ENCODE measurements at places on chromosomes 3 and 15.

DNA sequence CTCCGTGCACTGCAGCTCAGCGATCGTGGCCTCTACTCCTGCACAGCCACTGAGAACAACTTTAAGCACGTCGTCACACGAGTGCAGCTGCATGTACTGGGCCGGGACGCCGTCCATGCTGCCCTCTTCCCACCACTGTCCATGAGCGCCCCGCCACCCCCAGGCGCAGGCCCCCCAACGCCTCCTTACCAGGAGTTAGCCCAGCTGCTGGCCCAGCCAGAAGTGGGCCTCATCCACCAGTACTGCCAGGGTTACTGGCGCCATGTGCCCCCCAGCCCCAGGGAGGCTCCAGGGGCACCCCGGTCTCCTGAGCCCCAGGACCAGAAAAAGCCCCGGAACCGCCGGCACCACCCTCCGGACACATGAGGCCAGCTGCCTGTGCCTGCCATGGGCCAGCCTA, 3.7 kb upstream of the GNAT1 start:
- DNase-seq = no peak

GRCh38 chr15:98113327-98113726, 152.8 kb downstream of the ARRDC4 start:
- DNase-seq = no peak

DNA sequence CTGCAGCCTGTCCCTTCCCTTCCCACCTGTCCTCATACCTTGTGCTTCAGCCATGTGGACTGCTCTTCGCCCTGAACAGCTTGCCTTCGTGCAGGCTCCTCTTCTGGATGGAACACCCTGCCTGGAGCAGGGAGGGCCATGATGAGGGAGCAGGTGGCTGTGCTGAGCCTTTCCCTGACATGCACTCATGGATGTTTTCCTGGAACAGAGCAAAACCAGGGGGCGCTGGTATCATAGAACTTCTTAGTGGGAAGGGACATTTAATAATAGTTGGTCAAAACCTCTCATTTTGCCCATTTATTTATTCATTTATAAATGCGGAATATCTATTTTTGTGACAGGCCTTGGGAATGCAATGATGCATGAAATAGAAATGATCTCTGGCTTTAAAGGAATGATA, 149.3 kb downstream of the CACNA1D start:
- DNase-seq = no peak

- no peak for DNase-seq
These were observed 17.9 kb downstream of the TERC start for GRCh38 chr3:169746924-169747323.

DNA sequence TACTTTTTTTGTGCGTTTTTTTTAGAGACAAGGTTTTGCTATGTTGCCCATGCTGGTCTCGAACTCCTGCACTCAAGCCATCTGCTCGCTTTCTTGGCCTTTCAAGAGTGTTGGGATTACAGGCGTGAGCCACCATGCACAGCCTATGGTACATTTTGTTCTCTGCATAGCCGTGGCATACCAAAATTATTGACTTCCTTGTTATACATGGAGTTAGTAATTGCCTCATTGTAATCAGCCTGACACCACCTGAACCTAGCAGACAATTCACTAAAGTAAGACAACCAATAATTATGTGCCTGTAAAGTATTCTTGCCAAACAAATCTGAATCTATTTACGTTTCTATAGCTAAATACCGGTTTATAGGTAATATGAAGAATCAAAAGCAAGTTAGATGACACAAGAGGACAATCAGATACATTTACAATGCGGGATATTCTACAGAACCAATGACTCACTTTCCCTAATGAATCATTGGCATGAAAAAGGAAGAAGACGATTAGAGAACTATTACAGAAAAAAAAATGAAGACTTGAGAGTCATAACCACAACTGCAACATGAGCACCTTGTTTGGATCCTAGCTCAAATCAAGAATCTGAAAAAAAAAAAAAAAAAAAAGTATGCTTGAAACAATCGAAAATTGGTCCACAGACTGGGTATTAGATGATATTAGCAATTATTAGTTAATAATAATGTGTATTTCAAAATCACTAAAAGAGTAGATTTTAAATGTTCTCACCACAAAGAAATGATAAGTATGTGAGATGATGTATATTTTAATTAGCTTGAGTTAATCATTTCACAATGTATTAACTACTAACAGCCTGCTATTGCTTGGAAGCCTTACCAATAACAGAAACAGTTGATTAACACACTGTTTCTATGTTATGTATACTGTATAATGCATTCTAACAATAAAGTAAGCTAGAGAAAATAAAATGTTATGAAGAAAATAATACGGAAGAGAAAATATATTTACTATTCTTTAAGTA, 7.1 kb downstream of the GUCA1C start:
- DNase-seq = no peak

DNA sequence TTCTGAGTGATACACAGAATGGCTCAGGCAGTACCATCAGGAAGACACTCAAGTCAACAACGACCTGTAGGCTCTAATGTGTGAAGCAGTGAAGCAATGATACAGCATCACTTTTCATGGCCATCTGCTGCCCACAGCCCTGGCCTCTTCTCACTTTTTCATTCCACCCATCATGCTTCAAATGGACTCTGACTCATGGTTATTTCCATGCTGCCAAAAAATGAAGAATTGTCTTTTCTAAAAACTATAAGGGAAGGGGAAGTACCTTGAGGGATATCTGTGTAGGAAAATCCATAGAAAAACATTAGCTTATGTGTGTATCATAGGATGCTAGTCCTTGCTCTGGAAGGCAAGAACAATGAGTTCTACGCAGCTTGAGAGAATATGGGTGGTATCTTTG, 11.5 kb downstream of the HGD start:
- no peak for DNase-seq

- DNase-seq = no peak
These were observed 60.0 kb downstream of the PIK3CB start for GRCh38 chr3:138774529-138775253.

GRCh38 chr3:126927846-126928245, 55.1 kb upstream of the PLXNA1 start:
- DNase-seq = no peak

DNA sequence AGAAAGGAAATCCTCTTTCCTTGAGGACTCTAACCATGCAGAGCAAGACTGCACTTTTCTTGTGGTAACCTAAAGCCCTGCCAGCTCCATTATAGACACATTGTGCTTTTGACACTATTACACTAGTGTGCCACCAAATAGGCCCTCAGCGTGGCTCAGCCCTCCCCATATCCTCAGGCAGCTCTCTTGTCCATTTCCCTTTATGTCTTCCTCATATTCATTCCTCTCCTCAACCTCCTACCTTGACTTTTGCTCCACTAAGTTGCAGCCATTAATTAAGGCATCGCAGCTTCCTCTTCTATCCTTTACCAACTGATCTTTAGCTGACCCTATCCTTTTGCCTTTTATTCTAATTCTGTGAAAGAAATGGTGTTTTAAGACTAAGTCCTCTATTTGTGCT, 3.7 kb downstream of the ATG7 start:
- DNase-seq = no peak

- no peak for DNase-seq
These were observed 7.8 kb upstream of the FAM174B start for GRCh38 chr15:92663250-92663951.

- no peak for DNase-seq
These were observed 241.3 kb upstream of the LRTM1 start for GRCh38 chr3:55169161-55169560.

GRCh38 chr3:197325773-197326172, 27.4 kb upstream of the DLG1 start:
- DNase-seq = no peak

GRCh38 chr3:122977746-122978466, 49.7 kb downstream of the SEMA5B start:
- DNase-seq = no peak

DNA sequence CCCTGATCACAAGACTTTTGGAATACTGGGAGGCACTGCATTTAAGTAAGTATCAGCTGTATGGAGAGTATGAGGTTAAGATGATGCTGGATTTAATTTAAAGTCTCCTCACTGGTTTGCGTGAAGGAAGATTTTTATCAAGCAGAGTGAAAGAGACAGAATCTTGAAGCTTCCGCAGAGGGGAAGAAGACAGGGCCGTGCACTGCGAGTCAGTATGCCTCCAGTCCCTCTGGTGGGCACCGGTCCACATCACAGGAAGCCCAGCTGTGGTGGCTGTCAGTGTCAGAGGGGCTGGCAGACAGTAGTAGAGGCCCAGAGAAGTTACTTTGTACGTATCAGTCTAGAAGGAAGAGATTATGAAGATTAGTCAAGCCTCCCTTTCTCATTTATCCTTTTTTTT, 379.0 kb upstream of the TPRG1 start:
- no peak for DNase-seq

- DNase-seq = no peak
These were observed 61.0 kb upstream of the BBX start for GRCh38 chr3:107461721-107462120.

GRCh38 chr3:80157546-80157945, 389.7 kb upstream of the ROBO1 start:
- DNase-seq = no peak

- no peak for DNase-seq
These were observed 238.7 kb downstream of the CPNE4 start for GRCh38 chr3:131796111-131796510.

DNA sequence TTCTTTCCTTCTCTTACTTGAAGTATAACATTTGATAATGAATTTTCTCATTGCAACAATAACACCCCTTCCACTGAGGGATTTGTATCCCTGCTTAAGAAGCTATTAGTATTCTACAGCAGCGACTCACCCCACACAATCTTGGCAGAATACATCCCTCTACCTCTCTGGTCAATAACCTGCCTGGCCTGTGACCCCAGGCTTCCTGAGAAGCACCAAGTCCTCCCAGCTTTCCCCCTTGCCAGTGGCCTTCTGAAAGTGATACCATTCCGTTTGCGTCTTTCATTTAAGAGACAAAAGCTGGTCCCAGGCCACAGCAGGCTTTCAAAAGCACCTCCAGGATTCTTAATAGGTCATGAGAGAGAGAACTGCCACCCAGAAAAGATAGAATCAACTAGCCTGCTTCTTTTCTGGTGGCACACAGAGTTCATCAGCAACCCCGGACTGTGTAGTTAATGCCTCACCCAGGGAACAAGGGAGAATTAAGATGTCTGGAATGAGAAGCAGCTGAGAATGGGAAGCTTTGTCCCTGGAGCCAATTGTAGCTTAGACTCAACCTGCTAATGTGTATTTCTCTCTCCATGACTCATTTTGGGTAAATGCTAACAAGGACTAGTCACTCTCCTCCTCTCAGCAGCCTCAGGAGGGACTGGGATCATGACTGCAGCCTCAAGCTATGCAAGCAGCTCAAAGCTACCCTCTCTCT, 101.0 kb upstream of the CPNE4 start:
- DNase-seq = no peak

Measured in stimulated activated CD8-positive, alpha-beta memory T cell treated with anti-CD3 and anti-CD28 coated beads, Interleukin-4, amount 100 ng/mL, for 4 hours (primary cell).